Thyroid gland (tissue), 4 donors: ENCODE measurements at places on chromosomes 2 and 18.
A peak's percentile ranks its signal among the peaks of the same experiment; 100 is the strongest.

- no peak overlapping the region for H3K4me3 ChIP-seq
- H3K4me1 ChIP-seq, result peaks cover 6% of the 10 kb centered on the region
- no peaks in the 10 kb centered on the region for H3K36me3 ChIP-seq
- DNase-seq, result peak; percentile 43
Measured at GRCh38 chr2:61670591-61671501, 132.7 kb upstream of the XPO1 start.

DNA sequence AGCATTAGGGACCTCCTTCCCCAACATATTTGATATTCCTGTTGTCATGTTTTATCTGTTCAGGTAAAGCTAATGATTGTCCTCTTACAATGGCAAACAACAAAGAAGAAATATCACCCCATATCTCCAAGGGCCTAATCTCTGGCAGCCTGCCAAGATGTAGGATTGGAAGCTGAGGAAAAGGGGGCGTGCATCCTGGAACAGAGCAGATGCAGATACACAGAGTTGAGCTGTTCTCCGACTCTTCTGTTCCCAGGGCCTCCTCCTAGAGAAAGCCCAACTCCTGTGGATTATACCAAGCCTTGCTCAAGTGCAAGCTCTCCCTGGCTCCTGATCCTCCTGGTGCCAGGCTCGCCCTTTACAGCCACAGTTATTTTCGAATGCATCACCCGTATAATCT lies 35.2 kb upstream of the CD207 start:
- DNase-seq, result no peak
- no peaks in the 10 kb centered on the region for H3K4me1 ChIP-seq
- H3K36me3 ChIP-seq, result no peaks in the 10 kb centered on the region
- H3K27ac ChIP-seq, result no peak overlapping the region

DNA sequence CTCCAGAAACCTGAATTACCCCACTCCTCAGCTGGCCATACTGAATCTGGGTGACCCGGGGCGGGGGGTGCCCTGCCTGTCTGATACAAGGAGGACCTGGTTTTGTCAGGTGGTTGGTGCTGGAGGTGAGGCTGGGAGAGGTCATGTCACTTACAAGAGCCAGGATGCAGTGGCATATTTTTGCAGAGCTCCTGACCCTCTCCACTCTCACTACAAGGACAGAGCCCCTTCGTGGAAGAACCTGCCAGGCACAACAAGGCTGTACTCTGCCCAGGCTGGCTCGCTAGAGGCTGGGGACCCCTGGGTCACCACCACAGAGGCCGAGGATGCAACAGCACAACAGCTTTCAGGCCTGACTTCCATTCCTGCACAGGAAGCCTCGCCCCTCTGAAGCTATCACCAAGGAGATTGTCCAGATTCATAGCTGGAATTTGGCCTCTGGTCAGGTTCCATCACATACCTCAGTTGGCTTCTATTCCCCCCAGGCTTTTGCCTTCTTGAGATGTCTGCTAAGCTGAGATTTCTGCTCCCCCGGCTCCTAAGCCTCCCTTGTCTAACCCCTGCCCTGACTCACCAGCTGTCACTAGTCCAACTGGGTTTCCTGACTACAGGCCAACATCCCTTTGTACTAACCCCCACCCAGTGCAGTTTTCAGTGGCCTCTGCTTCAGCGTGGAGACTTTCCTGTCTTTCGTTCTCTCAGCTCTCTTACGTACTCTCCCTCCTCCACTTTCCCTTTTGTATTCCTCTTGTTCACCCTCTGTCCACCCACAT lies 132.5 kb upstream of the EPAS1 start:
- H3K4me1 ChIP-seq, result no peaks in the 10 kb centered on the region
- no peaks in the 10 kb centered on the region for H3K27me3 ChIP-seq
- no peaks in the 10 kb centered on the region for H3K36me3 ChIP-seq
- H3K27ac ChIP-seq, result peak overlapping the region; percentile 72
- H3K4me3 ChIP-seq, result no peak overlapping the region
- DNase-seq, result peak; percentile 29

- no peak overlapping the region for H3K4me3 ChIP-seq
- no peak for DNase-seq
- no peak overlapping the region for H3K27ac ChIP-seq
- no peaks in the 10 kb centered on the region for H3K36me3 ChIP-seq
- H3K4me1 ChIP-seq, result peaks cover 14% of the 10 kb centered on the region
Measured at GRCh38 chr2:105183555-105184323, 57.8 kb upstream of the GPR45 start.

- H3K36me3 ChIP-seq, result no peaks in the 10 kb centered on the region
- peaks cover 7% of the 10 kb centered on the region for H3K4me1 ChIP-seq
- H3K4me3 ChIP-seq, result peak overlapping the region; percentile 93
- peak; percentile 69 for DNase-seq
- H3K27ac ChIP-seq, result peak overlapping the region; percentile 57
- H3K27me3 ChIP-seq, result no peaks in the 10 kb centered on the region
Measured at GRCh38 chr2:36965751-36966369, 476 bp downstream of the STRN start.

GRCh38 chr18:62224229-62224628 lies 37.2 kb downstream of the RELCH start:
- H3K27ac ChIP-seq, result no peak overlapping the region
- peaks cover 23% of the 10 kb centered on the region for H3K36me3 ChIP-seq
- DNase-seq, result no peak
- H3K4me1 ChIP-seq, result no peaks in the 10 kb centered on the region

DNA sequence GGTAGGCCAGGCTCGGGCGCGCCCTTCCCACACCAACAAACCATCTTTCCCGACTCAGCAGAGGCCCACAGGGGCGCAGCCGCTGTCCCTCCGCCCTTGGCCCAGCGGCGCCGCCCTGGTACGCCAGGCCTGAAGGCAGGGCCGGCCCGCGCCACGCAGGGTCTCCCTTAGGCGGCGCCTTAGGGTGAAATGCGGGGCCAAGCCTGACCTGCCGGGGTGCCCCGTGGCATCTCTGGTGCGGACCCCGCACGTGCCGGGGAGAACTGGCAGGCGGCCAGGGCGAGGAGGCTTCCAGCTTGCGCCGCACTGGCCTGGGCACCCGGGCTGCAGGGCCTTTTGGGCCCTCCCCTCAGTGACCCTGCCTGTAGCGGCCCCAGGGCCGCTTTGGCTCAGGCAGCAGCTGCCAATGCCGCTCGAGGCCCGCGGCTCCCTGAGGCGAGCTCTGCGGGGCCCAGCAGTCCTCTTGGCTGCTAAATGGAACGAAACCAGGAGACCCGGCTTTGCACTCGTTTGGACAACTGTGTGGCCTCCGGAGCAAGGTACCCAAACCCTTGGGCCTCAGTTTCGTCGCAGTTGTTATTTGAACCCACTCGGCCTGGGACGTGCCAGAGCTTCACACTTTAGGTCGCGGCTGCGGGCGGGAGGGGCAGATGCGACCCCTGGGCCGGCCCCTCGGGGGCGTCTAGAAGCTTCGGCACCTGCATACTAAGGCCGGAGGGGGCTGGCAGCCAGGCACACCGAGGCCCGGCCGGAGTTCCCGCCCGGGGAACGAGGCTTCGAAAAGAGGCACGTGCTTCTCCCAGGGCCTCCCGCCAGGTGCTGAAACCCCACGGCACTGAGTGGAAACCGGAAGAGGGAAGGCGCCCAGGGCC lies 8.5 kb downstream of the OTX1 start:
- DNase-seq, result no peak
- H3K36me3 ChIP-seq, result no peaks in the 10 kb centered on the region
- H3K27ac ChIP-seq, result no peak overlapping the region

DNA sequence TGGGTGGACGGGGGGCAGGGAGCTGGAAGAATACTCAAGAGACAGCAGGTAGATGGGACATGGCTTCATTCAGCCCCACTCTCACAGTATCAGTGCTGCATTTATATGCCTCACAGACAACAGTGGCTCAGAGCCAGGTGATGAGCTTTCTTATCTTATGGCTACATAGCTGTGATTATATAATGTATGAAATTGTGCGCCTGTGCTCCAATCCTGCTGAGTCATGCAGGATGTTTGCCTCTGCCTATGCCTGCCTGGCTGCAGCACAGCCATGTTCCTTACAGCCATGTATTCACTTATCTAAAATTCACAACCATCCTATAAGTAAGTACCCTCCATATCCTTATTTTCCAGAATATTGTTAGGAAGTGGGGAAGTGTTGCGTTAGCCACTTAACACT lies 37.7 kb upstream of the RNF103 start:
- DNase-seq, result no peak
- H3K36me3 ChIP-seq, result no peaks in the 10 kb centered on the region
- H3K27ac ChIP-seq, result no peak overlapping the region

DNA sequence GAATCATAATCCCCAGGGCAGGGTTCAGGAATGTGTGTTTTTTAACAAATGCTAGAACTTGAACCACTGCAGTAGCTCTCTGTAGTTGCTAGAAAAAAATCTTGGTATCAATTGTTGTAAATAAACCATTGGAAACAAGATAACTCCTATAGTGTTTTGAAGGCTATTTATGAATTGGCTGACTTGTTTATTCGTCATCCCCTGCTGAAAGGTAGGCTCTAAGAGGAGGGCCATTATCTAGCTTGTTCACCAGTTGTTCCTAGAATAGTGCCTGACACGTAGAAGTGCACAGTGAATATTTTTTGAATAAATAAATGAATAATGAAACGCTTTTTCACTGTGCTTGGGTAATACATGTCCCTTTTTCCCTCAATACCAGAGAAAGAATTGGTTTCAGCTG lies 211.4 kb downstream of the BABAM2 start:
- H3K4me1 ChIP-seq, result peaks cover 7% of the 10 kb centered on the region
- H3K27ac ChIP-seq, result no peak overlapping the region
- no peak overlapping the region for H3K4me3 ChIP-seq
- no peaks in the 10 kb centered on the region for H3K27me3 ChIP-seq

DNA sequence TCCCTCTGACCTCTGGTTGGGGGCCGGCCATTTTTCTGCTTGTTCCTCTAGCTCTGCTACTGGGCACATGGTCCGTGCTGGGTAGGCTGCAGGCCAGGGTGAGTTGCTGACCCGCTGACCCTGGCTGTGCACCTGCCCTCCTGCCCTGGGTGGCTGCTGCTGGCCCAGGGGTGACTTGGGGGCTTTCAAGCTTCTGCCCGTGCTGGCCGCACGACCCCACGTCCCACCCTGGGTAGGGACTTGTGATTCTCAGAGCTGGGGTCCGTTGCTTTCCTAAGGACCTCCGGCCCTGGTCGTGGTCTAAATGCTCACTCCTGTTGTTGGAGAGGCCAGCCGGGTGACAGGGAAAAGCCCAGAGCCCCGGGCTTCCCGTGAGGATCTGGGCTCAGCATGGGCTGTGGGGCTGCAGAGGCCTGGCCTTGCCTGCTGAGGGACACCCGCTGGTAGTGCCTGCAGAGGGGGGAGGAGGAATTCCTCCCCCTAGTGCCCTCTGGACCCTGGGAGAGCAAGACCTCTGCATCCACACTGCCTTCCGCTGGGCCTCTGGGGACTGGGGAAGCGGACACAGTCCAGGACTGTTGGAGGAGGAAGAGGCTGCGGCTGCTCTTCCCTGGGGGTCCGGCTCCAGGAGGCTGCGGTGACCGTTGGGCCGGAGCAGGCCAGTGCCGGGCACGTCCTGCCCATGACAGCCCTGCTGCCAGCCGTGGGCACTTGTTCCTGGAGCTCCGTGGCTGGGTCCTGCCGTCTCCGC lies 6.3 kb upstream of the GAL3ST2 start:
- H3K27me3 ChIP-seq, result no peaks in the 10 kb centered on the region
- no peak for DNase-seq
- H3K27ac ChIP-seq, result no peak overlapping the region
- no peaks in the 10 kb centered on the region for H3K4me1 ChIP-seq

DNA sequence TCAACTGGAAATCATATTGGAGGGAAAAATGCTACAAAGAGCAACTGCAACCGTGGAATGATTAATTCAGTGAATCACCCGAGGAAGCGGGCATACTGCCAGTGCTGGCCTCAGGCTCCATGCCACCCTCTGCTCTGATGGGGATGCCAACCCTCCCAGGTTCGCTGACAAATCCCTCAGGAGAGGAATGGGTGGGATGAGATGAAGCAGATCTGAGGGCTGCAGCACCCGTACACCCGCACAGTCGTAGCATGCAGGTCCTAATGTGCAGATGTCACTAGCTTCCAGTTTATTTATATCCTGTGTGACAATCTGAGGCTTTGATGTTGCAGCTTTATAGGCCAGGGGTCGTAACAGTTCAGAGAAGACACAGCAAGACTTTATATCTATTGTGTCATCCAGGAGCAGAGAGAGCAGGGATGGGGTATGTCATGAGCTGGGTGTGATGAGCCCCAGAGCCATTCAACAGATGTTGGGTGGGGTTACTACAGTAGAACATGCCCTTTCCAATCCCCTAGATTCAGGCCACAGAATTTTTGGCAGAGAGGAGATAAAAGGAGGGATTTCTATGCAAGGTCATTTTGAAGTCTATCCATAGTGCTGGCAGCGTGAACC lies 44.6 kb downstream of the DPP4 start:
- no peak overlapping the region for H3K4me3 ChIP-seq
- DNase-seq, result no peak
- no peaks in the 10 kb centered on the region for H3K4me1 ChIP-seq
- H3K27ac ChIP-seq, result no peak overlapping the region
- H3K36me3 ChIP-seq, result no peaks in the 10 kb centered on the region

DNA sequence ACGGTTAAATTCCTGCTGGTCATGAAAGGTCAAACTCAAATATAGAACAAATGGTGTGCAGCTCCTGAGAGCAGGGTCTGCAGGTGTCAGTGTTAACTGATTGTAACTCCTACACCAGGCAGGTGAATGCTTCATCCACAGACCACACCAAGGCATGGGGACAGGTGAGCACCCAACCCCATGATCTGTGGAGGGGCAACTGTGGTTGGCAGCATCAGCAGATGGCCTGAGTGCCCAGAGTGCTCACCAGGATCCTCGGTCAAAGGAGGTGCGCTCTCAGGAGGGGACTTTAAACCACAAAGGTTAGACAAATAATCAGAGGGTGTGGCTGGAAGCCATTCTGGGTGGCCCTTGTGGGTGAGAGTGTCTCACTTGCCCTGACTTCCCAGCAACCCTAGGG lies 44.5 kb downstream of the PTGR3 start:
- no peak overlapping the region for H3K4me3 ChIP-seq
- H3K4me1 ChIP-seq, result peaks cover 5% of the 10 kb centered on the region

DNA sequence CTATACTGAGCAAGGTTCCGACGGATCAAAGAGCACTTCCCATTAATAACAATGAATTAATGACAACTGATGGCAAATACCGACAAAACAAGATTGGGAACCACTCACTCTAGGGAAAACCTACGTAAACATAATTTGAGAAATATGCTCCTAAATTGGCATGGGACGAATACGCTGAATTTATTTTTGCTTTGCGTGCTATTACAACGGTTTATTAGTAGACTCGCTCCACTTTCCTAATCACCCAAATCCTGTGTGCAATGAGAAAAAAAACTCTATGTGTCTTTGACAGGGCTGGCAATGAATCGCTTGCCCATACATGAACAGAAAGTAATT lies 536 bp upstream of the SLC25A12 start:
- no peak for DNase-seq
- no peaks in the 10 kb centered on the region for H3K27me3 ChIP-seq
- H3K36me3 ChIP-seq, result no peaks in the 10 kb centered on the region
- peak overlapping the region; percentile 63 for H3K27ac ChIP-seq
- peaks cover 12% of the 10 kb centered on the region for H3K4me1 ChIP-seq

DNA sequence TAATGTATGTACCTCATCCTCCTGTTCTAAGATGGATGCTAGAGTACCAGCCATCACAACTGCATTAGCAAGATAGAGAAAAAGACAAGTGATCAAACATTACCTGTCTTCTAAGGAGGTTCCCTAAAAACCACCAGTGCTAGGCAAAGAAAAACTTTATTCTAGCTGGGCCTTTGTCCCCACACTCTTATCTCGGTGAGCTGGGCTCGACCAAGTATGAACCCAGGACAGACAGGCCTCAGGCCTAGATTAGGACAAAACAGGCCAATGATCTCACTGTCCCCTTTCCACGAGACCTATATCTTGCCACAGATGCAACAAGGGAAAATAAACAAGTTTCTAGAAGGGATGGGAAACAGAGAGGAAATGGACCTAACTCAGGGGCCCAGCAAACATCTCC lies 127.6 kb upstream of the PKDCC start:
- no peaks in the 10 kb centered on the region for H3K4me1 ChIP-seq
- no peak overlapping the region for H3K27ac ChIP-seq
- no peak for DNase-seq
- H3K36me3 ChIP-seq, result no peaks in the 10 kb centered on the region
